ENCODE measurements at places on chromosomes 3 and 15. TPM values are rescaled to one million over a fixed set of nuclear protein-coding genes. Genes with fewer than 3 reads are reported as not detected.

MST1 gene
- 15.9 TPM for total RNA-seq

DNA sequence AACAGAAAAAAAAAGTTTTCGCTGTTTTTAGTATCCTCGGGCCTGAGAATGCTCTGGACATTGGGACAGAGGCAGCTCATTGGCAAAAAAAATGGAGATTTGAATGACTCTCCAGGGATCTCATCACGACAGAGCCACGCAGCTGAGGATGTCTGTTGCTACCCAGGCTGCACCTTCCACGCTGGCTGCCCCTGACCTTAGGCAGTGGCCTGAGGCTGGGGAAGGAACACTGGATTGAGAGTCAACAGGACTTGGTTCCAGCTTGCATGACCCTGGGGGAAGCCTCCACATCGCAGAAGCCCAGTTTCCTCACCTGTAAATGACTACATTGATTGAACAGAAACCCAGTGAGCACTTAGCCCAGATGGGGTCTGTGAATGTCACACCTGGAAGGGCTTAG, 8.7 kb upstream of the ACSBG1 start:
- no peak for DNase-seq

TM4SF18 gene
- not detected for total RNA-seq

C3orf49 gene
- not detected for total RNA-seq

DNA sequence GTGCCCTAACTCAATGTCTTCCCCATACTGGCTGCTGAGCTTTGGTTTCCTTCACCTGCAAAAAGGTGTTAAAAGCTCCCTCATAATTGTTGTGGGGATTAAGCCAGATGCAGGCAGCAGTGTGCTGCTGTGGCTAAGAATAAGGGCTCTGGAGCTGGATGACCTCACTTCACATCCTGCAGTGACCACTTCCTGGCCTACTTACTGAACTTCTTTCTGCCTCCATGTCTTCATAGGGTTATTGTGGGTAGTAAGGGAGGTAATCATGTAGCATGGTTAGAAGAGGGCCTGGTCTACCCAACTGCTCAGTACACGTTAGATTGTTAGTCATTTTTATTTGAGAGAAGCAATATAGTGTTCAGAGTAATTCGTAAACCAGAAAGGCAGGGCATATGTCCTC, 18.4 kb downstream of the GYG1 start:
- DNase-seq = no peak

- DNase-seq = no peak
Measured at GRCh38 chr3:99175276-99175812, 273.8 kb upstream of the DCBLD2 start.

DNA sequence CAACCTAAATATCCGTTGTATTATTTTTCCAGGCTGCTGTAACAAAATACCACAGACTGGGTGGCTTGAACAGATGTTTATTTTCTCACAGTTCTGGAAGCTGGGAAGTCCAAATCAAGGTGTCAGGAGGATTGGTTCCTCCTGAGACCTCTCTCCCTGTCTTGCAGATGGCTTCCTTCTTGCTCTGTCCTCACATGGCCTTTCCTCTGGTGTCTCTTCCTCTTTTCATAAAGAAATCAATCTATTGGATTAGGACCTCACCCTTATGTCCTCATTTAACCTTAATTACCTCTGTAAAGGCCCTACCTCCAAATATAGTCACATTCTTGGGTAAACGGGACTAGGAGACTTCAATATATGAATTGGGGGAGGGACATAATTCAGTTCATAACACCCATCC, 89.2 kb upstream of the PLCL2 start:
- no peak for DNase-seq

DNA sequence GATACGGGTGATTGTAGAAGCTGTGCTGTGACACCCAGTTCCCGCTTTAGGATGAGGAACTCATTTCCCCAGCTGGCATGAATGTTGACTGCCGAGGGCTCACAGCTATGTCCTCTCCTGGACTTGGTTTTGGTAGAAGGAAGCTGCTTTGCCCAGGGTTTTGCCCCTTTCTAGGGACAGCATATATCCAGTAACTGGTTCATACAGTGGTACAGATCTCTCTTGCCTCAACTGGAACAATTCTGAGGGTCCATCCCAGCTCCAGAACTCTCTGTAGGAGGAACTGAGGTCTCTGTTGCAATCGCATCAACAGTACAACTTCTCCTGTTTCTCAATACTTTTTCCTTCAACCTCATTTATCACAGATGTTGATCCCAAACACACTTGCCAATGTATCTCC, 54.5 kb upstream of the FNDC3B start:
- DNase-seq = no peak
